Naive thymus-derived CD4-positive, alpha-beta T cell (primary cell): ENCODE measurements at places on chromosomes 2 and 18. TPM values are rescaled to one million over a fixed set of nuclear protein-coding genes. Genes with fewer than 3 reads are reported as not detected.

DNA sequence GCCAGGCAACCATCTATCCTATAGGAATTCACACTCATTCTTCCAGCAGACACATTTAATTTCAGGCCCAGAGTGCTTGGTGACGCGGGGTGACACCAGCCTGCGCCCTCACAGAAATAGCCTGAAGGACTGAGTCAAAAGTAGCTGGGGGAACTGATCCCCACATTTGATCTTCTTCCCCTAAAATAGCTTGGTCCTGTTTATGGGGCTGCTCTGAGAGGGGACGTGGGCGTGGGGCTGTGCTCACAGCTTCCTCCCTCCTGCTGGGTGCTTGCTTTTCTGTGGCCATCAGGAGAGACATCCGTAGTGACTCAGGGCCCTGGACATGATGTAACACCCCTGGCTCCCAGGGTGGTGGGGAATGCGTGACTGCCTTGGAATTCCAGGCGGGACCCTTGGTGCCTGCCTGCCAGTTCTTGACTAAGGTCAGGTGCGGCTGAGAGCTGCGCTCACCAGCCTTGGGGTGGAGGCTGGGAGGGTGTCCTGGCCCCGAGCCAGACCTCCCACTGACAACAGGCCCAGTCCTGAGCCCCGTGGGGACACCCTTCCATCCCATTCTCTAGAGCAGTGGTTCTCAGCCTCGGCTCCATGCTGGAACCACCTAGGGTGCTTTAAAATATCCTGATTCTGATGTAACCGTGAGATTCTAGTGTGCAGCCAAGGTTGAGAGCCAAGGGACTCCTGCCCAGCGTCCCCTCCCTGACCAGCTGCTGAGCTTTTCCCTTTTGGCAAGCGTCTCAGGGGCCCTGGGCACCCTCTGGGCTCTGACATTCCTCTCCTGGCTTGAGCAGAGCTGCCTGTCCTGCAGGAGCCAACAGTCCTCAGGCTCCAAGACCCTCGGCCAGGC, 47.4 kb upstream of the SMAD7 start:
- H3K4me1 ChIP-seq = peaks cover 7% of the 10 kb centered on the region
- no peaks in the 10 kb centered on the region for H3K27me3 ChIP-seq

DNA sequence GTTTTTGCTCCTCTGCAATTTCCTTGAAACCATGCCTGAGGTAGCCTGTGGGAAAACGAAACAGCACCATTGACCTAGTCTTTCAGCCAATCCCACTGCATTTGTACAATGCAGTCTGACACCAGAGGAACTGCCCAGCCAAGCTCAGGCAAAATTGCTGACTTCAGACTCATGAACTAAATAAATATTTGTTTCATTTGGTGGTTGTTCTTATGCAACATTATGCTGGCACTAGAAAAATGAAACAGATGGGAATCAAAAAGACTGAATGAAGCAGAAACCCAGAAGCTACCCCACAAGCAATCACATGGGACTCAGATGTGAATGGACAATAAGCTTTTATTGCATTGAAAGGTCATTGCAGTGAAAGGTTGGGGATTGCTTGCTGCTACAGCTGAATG, 1.7 kb downstream of the NAT8 start:
- H3K4me1 ChIP-seq = no peaks in the 10 kb centered on the region
- no peak overlapping the region for H3K4me3 ChIP-seq
- H3K27me3 ChIP-seq = no peaks in the 10 kb centered on the region
- DNase-seq = no peak

GRCh38 chr2:236499691-236500578, 69.7 kb upstream of the ACKR3 start:
- H3K4me3 ChIP-seq = no peak overlapping the region
- no peak for DNase-seq
- H3K4me1 ChIP-seq = no peaks in the 10 kb centered on the region
- no peak overlapping the region for H3K27ac ChIP-seq

GRCh38 chr2:233247744-233248143, 3.7 kb upstream of the ATG16L1 start:
- DNase-seq = no peak
- no peak overlapping the region for H3K4me3 ChIP-seq
- H3K4me1 ChIP-seq = peaks cover 22% of the 10 kb centered on the region
- H3K27me3 ChIP-seq = no peaks in the 10 kb centered on the region

DNA sequence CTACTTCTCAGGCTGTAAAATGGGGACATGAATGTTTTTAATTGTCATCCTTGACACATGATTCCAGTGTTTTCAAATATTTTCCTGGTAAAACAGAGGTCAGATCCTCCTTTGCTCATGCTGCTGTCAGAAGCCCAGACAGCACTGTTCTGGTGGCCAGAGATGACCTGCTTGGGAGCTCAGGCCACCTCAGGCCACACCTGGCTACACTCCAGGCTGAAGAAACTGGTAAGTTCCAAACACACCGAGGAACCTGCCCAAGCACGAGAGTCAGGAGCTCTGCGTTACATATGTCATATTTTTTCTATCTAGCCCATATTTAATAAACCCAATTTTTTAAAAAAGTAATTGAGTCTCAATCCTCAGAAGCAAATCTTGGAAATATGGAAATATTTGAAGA, 47.9 kb downstream of the FECH start:
- H3K4me1 ChIP-seq = no peaks in the 10 kb centered on the region
- no peaks in the 10 kb centered on the region for H3K36me3 ChIP-seq
- H3K27ac ChIP-seq = no peak overlapping the region
- H3K27me3 ChIP-seq = no peaks in the 10 kb centered on the region
- DNase-seq = no peak

DNA sequence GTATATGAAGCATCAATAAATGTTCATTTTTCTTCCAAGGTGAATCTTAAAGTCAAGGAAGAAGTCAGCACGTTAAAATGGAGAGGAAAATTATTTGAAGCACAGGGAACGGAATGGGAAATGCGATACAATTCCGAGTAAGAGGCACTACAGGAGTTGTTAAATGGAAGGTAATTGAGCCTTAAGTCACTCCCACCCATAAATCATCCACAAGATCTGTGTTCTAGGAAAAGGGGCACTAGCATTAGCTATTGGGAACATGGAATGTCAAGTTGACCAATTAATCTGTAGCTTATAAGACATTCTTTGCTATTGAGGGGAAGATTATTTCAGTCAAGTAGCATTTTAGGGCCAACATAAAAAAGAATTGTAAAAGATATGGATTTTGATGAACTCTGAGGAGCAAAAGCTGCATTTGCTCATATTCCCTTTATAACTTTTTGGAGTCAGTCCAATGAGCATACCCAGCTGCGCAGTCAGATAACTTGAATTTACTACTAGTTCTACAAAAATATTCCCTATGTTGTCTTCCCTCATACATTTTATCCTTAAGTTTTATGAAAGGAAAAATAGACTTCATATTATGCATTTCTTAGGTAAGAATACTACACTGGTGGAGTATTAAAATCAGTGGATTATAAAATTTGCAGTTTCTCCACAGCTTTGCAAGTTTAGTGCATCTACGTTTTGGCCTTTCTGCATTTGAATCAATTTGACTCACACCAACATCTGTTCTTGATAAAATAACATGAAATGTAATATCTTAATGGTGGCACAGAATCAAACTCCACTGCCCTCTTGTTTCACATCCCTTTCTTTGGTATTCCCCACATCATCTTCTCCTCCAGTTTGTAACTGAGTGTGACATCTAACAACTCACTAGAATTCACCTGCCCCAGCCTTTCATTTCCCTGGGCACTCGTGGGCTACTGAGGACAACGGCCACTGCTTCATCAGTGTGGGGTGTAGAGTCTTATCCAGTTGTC, 95.6 kb downstream of the SP3 start:
- no peak for DNase-seq
- H3K4me1 ChIP-seq = no peaks in the 10 kb centered on the region
- H3K4me3 ChIP-seq = no peak overlapping the region
- no peaks in the 10 kb centered on the region for H3K36me3 ChIP-seq
- no peaks in the 10 kb centered on the region for H3K27me3 ChIP-seq
- H3K27ac ChIP-seq = no peak overlapping the region

Gene ATP9B
- total RNA-seq = 79.4 TPM

GRCh38 chr18:71238974-71239624, 950.3 kb downstream of the SOCS6 start:
- H3K27ac ChIP-seq = no peak overlapping the region
- H3K4me3 ChIP-seq = no peak overlapping the region

DNA sequence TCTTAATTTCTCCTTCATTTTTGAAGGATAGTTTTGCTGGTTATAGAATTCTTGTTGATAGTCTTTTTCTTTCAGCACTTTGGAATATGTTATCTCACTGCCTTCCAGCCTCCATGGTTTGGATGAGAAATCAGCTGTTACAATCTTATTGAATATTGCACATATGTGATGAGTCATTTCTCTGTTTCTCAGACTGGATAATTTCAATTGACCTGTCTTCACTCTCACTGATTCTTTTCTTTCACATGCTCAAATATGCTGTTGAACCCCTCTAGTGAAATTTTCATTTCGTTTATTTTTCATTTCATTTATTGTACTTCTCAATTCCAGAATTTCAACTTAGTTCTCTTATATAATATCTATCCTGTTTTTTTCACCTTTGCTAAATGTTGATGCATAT, 22.2 kb downstream of the PDK1 start:
- no peak for DNase-seq
- no peaks in the 10 kb centered on the region for H3K27me3 ChIP-seq
- no peak overlapping the region for H3K27ac ChIP-seq
- H3K36me3 ChIP-seq = peaks cover 5% of the 10 kb centered on the region

DNA sequence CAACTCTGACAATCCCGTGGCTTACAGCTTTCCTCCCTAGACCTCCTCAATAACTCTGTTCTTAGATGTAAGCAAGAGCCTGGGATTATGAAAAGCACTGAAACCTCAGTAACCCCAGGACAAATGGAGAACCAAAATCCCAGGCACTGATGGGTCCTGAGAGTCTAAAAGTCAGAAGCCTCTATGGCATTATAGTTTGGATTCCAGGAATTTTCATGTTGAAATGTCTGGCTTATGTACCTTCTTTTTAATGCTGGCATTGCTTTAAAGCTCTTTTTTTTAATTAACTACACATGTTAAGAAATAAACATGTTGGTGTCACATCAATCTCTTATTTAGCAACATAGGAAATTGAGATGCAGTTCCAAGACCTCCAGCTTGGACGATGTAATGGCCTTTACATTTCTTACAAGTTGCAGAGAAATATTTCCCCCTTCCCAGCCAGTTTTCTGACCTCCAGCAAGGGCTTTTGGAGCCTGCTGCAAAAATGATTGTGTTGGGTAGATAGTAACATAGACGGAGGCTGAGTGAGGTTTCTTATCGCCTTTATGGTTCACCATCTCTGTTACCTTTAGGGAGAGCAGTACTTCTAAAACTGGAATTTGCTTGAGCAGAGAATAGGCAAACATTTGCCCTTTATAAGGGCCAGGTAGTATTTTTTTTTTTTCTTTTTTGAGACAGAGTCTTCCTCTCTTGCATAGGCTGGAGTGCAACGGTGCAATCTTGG, 84.8 kb upstream of the RASGRP3 start:
- no peaks in the 10 kb centered on the region for H3K4me1 ChIP-seq
- no peaks in the 10 kb centered on the region for H3K36me3 ChIP-seq

DNA sequence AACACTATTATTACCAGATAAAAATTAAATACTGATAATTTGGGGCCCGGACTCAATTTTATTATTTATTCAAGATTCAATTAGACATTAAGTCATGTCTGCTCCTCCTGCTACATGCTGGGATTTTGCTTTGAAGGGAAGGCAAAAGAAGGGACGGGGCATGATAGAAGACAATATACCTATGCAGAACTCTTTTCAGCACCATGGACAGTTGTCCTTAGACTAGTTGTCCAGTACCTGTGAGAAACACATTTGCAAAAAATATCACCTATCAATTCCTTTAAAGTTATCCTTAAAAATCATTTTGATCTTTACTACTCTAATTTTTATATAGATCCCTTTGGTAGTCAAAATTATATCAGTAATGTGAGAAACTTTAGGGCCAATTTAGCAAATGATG, 100.2 kb upstream of the SULT1C3 start:
- no peak overlapping the region for H3K4me3 ChIP-seq
- no peaks in the 10 kb centered on the region for H3K4me1 ChIP-seq
- peaks cover 3% of the 10 kb centered on the region for H3K27me3 ChIP-seq
- no peak overlapping the region for H3K27ac ChIP-seq

Gene UCN
- 5.7 TPM for total RNA-seq

DNA sequence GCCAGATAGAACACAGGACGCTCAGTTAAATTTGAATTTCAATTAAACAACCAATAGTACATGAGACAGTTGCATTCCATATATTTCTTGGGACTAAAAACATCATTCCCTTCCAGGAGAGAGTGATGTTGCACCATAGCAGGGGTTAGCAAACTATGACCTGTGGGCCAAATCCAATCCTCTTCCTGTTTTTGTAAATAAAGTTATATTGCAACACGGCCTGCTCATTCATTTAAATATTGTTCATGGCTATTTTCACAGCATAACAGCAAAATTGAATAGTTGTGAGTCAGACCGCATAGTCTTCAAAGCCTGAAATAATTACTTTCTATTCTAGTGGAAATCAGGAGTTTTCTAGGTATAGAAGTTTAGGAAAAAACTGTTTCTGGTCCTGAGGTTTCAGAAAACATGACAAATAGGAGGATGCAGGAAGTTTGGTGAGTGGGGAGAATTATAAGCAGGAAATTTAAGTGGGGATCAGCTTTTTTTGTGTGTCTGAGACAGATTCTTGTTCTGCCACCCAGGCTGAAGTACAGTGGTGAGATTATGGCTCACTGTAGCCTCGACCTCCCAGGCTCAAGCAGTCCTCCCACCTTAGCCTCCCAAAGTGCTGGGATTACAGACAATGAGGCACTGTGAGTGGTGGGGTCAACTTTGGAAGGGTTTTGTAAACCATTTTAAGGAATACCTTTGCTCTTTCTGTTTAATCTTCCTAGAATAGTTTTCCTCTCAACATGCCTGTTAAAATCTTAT, 131.5 kb downstream of the SOCS6 start:
- H3K36me3 ChIP-seq = no peaks in the 10 kb centered on the region
- no peak overlapping the region for H3K4me3 ChIP-seq

Gene MRPL44
- 26.8 TPM for total RNA-seq

GRCh38 chr2:16851126-16851525, 185.5 kb upstream of the CYRIA start:
- no peaks in the 10 kb centered on the region for H3K36me3 ChIP-seq
- no peaks in the 10 kb centered on the region for H3K27me3 ChIP-seq
- no peak for DNase-seq

DNA sequence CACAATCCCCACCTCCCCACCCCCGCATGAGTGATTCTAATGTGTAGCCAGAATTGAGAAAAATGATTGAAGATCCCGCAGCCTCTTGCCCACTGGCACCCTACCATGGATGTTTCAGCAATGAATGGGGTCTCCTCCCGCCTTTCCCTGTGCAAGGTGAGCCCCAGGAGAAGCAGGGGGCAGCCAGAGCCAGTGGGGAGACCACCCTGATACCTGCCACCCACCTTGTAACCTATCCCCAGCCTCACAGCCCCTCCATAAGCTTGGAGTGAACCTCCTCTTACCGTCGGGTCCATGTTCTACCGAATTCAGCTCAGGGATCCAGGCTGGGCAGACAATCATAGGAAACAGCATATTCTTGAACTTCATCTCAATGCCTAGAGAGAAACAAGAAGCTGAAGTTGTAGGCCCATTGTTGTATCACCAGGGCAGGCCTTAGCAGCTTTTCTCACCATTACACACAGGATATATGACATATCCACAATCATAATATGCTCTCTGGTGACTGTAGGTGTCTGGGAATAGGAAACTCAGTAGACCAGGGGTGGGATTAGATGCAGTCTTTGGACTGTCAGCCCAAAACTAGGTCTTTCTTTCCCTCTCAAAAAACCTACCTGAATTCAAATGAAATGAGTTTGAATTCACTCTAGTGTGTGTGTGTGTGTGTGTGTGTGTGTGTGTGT, 30.9 kb downstream of the XDH start:
- no peaks in the 10 kb centered on the region for H3K36me3 ChIP-seq
- no peak overlapping the region for H3K27ac ChIP-seq
- H3K27me3 ChIP-seq = no peaks in the 10 kb centered on the region

GRCh38 chr2:158034198-158034866, 67.3 kb upstream of the UPP2 start:
- no peaks in the 10 kb centered on the region for H3K36me3 ChIP-seq
- H3K27me3 ChIP-seq = no peaks in the 10 kb centered on the region
- no peak for DNase-seq
- no peak overlapping the region for H3K4me3 ChIP-seq
- no peak overlapping the region for H3K27ac ChIP-seq

Gene TP53I3
- total RNA-seq = 0.49 TPM
